Hematopoietic multipotent progenitor cell treated with erythropoietin and hydrocortisone succinate and interleukin-3 and kit ligand, for 4 days (in vitro differentiated cells): ENCODE measurements at places on chromosomes 1 and 21.
A peak's percentile ranks its signal among the peaks of the same experiment; 100 is the strongest.

DNA sequence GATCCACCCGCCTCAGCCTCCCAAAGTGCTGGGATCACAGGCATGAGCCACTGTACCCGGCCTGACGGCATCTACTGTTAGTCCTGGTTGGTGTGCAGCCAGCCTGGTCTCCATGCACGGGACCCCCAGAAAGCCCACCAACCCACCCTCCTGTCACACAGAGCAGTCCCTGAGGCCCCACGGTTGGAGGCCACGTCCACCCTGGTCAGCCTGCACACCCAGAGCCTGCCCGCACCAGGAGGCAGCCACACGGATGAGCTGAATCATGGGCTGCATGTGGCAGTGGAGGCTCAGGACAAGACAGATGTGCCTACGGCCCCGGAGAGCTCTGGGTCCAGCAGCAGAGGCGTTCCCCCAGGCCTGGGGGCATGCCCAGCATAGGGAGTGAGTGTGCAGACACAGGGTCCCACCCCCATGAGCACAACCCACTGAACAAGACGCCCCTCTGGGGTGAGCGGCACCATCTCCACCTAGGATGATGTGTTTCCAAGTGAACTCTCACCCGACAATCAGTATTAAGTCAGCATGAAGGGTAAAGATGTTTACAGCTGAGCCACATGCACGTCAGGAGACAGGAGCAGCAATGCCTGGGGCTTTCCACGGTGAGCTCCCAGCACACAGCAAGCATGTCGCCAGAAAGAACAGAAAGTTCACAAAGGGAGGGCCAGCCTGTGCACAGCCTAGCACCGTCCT lies 102.1 kb downstream of the WDR4 start:
- no peak for DNase-seq

DNA sequence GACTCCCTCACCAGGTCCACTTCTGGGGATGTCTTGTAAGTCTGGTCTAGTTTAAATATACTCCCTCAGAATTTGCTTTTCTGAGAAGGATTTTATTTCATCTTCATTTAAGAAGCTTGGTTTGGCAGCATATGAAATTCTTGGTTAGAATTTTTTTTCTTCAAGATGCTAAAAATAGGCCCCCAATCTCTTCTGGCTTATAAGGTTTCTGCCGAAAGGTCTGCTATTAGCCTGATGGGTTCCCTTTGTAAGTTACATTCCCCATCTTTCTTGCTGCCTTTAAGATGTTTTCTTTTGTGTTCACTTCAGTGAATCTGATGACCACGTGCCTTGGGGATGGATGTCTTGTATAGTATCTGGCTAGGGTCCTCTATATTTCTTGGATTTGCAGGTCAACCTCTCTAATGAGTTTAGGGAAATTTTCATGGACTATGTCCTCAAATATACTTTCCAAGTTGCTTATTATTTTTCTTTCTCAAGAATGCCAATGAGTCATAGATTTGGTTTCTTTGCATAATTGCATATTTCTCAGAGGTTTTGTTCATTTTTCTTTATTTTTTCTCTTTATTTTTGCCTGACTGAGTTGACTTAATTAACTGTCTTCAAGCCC lies 19.4 kb downstream of the TCP10L start:
- DNase-seq = no peak

GRCh38 chr1:31830511-31830910 lies 14.7 kb upstream of the SPOCD1 start:
- DNase-seq = no peak

GRCh38 chr1:34683616-34684015 lies 71.2 kb upstream of the GJB5 start:
- DNase-seq = no peak

GRCh38 chr1:40532844-40533424 lies 1.5 kb downstream of the ZNF684 start:
- peak; percentile 85 for DNase-seq

GRCh38 chr1:193476748-193477147 lies 290.3 kb upstream of the B3GALT2 start:
- no peak for DNase-seq

- DNase-seq = no peak
Measured at GRCh38 chr1:18805925-18806849, 53.3 kb downstream of the TAS1R2 start.
